ENCODE measurements at places on chromosomes 2 and 18. TPM values are rescaled to one million over a fixed set of nuclear protein-coding genes. Genes with fewer than 3 reads are reported as not detected.

GPR39 gene
- 11.2 TPM for total RNA-seq

UGT1A10 gene
- total RNA-seq, result not detected

DSC2 gene
- total RNA-seq, result 17.6 TPM

ACYP2 gene
- total RNA-seq, result 15.3 TPM

PIEZO2 gene
- 11.1 TPM for total RNA-seq

DNA sequence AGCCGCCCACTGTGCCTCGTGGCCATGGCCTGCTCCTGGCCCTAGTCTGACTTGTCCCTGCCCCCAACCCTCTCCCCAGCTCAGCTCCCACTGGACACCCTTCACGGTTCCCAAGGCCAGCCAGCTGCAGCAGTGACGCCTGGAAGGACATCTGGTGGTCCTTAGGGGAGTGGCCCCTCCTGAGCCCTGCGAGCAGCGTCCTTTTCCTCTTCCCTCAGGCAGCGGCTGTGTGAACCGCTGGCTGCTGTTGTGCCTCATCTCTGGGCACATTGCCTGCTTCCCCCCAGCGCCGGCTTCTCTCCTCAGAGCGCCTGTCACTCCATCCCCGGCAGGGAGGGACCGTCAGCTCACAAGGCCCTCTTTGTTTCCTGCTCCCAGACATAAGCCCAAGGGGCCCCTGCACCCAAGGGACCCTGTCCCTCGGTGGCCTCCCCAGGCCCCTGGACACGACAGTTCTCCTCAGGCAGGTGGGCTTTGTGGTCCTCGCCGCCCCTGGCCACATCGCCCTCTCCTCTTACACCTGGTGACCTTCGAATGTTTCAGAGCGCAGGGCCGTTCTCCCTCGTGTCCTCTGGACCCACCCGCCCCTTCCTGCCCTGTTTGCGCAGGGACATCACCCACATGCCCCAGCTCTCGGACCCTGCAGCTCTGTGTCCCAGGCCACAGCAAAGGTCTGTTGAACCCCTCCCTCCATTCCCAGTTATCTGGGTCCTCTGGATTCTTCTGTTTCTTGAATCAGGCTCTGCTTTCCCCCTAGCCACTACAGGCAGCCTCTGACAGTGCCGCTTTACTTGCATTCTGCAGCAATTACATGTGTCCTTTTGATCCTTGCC lies 35.8 kb downstream of the ANO7 start:
- DNase-seq, result peak; percentile 42

- DNase-seq, result peak; percentile 57
Observed at GRCh38 chr18:58754544-58755068, 83.3 kb downstream of the MALT1 start.

DNA sequence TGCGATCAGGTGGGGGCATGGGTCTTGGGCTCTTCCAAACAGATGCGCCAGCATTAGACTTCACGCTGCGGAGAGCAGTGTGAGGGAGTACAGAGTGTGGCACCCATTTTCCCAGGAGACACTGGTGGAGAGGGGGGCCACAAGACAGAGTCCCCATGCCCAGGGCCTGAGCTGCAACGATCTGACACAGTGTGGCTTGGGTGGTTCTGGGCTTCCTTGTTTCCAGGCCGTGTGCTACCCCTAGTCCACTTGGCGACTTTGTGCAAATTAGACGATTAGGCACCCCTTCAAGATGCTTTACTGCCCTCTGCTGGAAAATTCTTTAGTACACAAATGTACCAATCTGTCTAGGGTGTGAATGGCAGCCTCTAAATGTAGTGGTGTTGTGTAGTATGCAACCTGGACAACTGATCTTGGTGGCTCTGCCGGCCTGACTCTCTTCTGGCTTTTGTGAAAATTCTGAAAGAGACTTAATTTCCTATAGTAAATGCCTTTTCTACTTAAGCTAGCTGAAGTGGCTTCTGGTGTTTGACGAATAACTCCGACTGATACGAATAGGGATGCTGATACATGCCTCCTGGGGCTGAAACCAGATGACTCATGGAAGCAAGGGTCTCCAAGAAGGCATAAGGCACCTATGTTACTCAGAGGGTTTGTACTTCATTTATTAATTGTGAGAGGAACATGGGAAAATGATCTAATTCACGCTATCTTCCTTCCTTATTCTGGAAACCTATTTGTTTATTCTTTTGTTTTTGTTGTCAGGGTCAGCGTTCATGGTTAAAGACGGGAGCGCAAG lies 92.3 kb upstream of the SMAD2 start:
- DNase-seq, result no peak

DNA sequence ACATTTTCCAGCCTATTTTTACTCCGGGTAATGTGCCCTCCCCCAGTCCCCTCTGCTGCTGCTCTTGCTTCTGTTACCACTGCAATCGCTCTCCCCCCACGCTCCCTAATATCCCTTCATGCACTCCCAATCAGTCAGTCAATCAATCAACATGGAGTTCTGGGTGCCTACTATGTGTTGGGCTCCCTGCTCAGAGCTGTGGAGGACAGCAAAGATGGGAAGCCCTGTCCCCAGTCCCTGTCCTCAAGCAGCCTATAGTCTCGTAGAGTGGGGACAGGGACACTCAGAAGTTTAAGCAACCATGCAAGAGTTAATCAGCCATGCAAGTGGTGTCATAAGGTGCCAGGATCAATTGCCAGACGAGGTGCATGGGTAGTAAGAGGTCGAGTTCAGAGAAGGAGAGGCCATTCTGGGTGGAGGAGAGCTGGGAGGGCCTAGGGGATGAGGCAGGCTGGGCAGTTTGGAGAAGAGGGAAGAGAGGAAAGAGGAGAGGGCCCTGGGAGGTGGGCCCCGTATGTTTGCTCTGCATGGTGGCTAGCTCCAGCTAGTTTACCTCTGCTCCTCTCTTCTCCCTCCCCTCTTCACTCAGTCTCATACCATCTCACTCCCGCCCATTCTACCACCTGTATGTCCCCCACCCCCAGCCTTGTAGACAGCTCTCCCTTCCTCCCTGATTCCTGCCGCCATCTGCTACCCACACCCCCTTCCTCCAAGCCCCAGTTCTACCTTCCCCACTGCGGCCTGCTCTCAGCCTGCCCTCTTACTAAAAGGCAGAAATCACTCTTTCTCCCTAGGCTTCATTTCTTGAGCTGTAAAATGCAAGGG lies 3.9 kb downstream of the ASIC4 start:
- no peak for DNase-seq

- no peak for DNase-seq
Observed at GRCh38 chr18:23340661-23341060, 112.4 kb upstream of the RIOK3 start.

- DNase-seq, result no peak
Observed at GRCh38 chr18:13544953-13545352, 181.4 kb downstream of the FAM210A start.

GRCh38 chr2:28624793-28625701 lies 126.6 kb upstream of the PPP1CB start:
- DNase-seq, result peak; percentile 79
